Neural crest cell (in vitro differentiated cells): ENCODE measurements at places on chromosomes 5 and 9.

GRCh38 chr5:21831145-21831787 is 1021.9 kb downstream of the CDH12 start:
- DNase-seq, result no peak

GRCh38 chr9:120490888-120491595 is 88.9 kb downstream of the CDK5RAP2 start:
- no peak for DNase-seq

GRCh38 chr9:91320299-91320698 is 41.4 kb downstream of the AUH start:
- DNase-seq, result no peak

- no peak for DNase-seq
These were observed 140.3 kb downstream of the PCSK1 start for GRCh38 chr5:96292582-96293247.

DNA sequence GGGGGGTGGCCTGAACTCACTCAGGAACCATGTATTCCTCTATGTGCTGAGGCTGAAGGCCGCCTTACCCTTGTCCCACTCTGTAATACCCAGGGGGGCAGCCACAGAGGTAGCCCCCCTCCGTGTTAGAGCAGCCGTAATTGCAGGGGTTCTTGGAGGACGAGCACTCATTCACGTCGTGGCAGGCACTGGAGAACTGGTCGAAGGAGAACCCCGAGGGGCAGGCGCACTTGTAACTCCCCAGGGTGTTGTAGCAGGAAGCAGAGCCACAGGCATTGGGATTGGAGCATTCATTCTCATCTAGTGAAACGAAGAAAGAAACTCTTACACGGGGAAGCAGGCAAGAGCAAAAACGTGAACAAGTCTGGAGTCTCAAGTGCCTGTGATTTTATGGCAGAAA is 179.8 kb downstream of the SLC12A2 start:
- no peak for DNase-seq

DNA sequence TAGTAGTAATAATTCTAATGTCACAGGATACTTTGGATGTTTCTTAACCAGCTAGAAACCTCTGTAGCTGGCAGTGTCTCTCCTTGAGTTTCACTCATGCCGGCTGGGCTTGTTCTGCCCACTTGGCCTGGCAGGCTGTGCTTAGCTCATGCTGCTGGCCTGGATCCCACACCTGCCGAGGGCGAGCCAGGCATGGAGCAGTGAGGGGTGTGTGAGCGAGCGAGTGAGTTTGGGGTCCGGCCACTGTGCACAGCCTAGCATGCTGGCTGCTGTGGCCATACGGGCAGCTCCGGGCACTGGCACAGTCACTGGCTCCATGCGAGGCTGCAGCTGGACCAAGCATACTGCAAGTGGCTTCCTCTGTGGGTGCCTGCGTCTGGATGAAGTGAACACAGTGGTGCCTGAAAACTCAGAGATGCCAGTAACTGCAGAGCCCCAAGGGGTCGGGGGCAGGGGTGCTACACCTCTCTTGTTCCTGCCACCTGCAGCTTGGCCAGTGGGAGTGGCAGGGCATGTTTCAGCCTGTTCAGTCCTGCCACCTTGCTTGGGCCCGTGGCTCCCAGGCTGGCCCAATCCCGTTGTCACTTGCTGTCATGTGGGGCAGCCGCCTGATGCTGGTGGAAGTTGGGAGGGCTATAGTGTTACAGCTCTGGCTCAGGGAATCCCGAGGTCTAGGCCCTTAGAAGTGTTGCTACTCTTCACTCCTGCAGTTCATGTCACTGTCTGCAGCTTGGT is 9.9 kb downstream of the FSD1L start:
- no peak for DNase-seq

DNA sequence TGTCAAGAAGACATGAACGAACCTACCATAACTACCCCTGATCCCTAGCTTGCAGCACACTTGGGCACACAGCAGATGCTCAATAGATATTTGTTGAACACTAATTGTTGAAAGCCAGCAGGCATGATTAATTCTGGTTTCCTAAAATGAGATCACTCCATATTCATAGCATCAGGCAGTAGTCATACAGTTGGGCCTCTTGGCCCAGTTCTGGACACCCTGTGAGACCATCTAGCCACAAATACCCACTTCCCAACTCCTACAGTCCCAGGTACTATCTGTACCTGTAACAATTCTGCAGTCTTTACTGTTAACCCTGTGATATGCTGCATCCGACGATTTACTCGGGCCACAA is 24.2 kb downstream of the P4HA2 start:
- DNase-seq, result no peak

DNA sequence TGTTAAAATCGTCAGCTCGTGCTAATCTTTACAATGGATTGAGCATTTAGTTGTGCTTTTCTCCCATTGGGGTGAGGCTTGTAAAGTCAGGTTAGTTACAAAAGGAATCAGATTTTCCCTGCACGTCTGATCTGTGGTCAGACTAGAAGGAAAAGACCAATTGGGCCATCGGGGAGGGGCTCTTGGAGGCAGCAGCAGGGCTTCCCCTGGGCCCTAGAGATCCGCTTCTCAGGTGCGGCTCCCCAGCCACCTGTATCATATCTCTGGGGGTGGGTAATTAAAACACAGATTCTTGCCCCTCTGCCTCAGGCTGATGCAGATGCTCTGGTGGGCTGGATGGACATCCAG is 200.3 kb downstream of the HSPA4 start:
- DNase-seq, result no peak

DNA sequence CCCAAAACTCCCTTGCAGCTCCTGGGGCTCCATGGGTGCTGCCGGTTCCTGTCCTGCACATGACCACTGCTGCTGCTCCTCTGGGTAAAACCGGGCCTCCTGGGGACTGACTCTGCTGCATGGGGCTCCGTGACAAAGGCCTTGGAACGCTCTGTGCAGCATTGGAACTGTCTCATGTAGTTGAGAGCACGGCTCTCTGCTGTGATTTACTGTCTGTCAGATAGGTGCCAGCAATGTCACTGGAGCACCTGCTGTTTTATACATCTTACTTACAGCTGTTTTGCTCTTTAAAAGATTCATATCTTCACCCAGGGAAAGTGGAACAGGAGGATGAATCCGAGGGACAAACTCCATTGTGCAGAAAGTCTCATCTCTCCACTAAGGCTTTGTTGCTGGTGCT is 138.1 kb downstream of the YIPF5 start:
- no peak for DNase-seq

GRCh38 chr9:32716425-32716824 is 66.9 kb upstream of the TMEM215 start:
- no peak for DNase-seq

GRCh38 chr5:24923400-24923799 is 278.6 kb upstream of the CDH10 start:
- no peak for DNase-seq

GRCh38 chr5:120988491-120988890 is 524.4 kb downstream of the PRR16 start:
- no peak for DNase-seq
